Inflammatory macrophage (primary cell): ENCODE measurements at places on chromosomes 5 and 9.

- DNase-seq, result peak; percentile 50
Observed at GRCh38 chr9:93346231-93347112, 105.0 kb upstream of the FAM120A start.

GRCh38 chr5:61704289-61704688 lies 372.2 kb downstream of the ZSWIM6 start:
- DNase-seq, result no peak

GRCh38 chr9:89808076-89808755 lies 203.4 kb downstream of the GADD45G start:
- DNase-seq, result no peak

- no peak for DNase-seq
Observed at GRCh38 chr5:67910546-67910945, 305.0 kb upstream of the PIK3R1 start.
